ENCODE measurements at places on chromosomes 4 and X.

DNA sequence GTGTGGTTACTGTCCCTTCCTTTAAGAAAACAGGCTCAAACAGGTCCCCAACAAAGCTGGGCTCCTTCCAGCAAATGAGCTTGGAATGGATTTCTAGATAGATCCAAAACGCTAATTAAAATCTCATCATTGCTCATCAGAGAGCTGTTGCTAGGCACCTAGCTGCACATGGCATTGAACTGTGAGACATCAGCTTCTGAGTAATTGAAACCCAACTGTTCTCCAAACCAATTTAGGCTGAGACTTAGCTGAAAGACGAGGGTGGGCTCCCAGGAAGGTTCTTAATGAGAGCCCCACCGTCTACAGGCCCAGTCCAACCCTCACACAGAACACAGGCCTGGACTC is 59.1 kb downstream of the FAM184B start:
- DNase-seq, result no peak

GRCh38 chr4:185548587-185548986 is 13.3 kb upstream of the PDLIM3 start:
- DNase-seq, result no peak

- no peak for DNase-seq
These were observed 49.1 kb downstream of the STAG2 start for GRCh38 chrX:124010566-124010965.

DNA sequence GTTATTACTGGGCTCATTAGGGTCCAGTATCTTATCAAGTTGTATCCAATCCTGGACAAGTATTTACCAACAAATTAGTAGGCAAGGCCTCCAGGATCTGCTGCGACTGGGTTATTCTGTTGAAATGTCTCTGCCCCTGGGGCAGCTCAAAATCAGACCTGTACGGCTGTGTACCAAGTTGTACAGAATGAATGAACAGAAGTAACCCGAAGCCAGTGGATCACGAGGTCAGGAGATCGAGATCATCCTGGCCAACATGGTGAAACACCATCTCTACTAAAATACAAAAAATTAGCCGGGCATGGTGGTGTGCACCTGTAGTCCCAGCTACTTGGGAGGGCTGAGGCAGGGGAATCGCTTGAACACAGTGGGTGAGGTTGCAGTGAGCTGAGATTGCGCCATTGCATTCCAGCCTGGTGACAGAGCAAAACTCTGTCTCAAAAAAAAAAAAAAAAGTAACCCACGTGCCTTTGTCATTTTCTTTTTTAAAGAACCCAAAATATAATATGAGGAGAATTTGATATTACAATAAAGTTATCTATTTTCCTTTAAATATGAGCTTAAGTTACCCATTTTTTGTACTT is 127.3 kb downstream of the CBR4 start:
- no peak for DNase-seq

GRCh38 chrX:96685210-96686099 is 813 bp downstream of the DIAPH2 start:
- no peak for DNase-seq

GRCh38 chrX:41909068-41909467 is 14.3 kb downstream of the CASK start:
- DNase-seq, result no peak

- no peak for DNase-seq
These were observed 91.4 kb downstream of the RTL9 start for GRCh38 chrX:110450050-110450449.

GRCh38 chrX:9885150-9885549 is 82.0 kb upstream of the CLDN34 start:
- DNase-seq, result no peak

GRCh38 chr4:23993373-23993772 is 103.5 kb upstream of the PPARGC1A start:
- no peak for DNase-seq

DNA sequence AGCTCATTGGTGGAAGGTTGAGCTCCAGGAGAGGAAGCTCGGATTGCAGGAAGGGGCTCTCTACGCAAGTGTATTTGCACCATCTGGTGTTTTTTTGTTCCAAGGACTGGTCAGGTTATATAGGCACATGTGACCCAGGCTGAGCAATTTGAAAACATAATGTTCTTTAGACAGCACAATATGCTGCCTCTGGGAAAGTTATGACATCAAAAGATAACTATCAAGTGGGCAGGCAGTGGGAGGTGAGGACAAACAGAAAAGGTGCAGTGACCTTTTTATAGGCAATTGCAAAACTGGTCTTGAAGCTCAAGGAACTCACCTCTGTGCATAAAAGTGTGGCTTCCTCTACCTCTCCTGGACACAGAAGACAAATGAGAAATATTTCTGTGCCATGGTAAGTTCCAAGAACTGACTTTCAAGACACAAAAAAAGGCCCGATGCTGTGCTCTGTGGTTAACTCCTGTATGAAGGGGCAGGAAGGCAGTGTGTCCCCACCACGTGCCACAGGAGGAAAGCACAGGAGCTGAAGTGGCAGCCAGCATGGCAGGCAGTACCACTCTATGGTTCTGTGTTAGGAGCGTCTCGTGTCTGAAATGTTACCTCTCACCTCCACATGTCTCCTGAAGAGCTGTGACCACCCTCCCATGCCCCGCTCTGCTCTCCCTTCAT is 128.6 kb downstream of the SHROOM3 start:
- no peak for DNase-seq

DNA sequence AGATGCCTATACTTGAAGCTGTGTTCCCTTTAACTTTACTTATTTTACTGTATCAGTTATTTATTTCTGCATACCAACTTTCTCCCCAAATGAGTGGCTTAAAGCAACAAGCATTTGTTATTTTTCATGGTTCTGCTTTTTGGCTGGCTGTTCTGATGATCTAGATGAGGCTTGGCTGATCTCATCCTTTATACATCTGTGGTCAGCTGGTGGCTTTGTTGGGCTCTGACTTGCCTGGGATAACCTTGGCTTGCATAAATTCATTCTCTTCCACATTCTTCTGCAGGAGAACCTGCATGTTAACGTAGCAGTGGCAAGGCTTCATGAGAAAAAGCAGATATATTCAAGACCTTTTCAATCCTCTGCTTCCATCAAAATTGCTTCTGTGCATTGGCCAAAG is 1317.6 kb downstream of the ADGRL3 start:
- DNase-seq, result no peak

GRCh38 chr4:99991741-99992140 is 41.7 kb upstream of the H2AZ1 start:
- no peak for DNase-seq

DNA sequence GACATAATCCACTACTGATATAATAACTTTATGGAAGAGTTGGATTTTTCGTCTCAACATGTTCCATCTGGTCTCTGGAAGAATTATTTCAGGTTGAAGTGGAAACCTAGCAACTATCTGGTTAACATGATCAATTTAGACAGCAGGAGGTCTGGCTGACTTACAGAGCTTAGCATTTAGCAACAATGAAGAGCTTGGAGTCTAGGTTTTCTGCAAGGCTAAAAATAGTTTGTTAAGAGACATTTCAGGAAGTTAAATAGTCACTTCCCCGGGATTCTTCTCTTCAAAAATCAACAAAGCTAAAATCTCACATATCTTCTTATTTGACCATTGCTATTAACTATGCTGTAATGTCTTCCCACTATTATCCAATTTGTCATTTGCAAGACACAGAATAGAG is 418.6 kb upstream of the DIPK2B start:
- no peak for DNase-seq

- no peak for DNase-seq
These were observed 119.1 kb upstream of the OTUD4 start for GRCh38 chr4:145299380-145300076.

DNA sequence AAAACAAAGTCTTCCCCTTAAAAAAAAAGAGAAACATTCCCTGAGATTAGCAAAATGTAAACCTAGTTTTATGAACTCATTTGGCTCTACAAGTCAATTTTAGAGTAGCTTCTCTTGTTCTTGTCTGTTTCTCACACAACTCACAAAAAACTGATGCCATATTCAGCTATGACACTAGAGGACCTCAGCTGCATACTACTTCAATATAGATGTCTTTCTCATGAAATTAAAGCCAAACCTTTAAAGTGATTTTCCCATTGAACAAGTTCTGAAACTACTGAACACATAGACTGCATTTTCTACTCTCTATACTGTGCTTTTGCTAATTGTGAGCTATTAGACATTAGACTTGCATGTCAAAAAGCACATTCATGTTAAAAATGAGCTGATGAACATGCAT is 49.8 kb downstream of the TBCK start:
- DNase-seq, result no peak

GRCh38 chr4:4761128-4761982 is 98.1 kb upstream of the MSX1 start:
- no peak for DNase-seq

GRCh38 chr4:128009428-128009827 is 44.2 kb downstream of the ABHD18 start:
- no peak for DNase-seq

DNA sequence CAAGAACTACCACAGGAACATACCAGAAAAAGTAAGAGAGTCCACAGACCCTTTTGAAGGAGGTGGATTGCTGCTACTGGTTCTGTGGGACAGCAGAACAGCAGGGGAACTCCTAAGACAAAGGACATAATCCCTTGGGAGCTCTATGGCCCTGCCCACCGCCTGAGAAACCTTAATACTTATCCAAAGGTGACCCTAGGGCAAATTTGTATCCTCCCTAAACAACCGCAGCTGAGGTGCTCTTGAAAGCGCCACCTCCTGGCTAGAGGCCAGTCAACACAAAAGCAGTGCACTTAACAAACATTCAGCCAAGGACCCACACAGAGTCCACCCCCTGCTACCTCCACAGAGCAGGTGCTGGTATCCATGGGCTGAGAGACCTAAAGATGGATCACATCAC is 136.8 kb downstream of the ADAM29 start:
- no peak for DNase-seq

GRCh38 chrX:155632431-155633100 is 19.8 kb upstream of the TMLHE start:
- DNase-seq, result no peak

DNA sequence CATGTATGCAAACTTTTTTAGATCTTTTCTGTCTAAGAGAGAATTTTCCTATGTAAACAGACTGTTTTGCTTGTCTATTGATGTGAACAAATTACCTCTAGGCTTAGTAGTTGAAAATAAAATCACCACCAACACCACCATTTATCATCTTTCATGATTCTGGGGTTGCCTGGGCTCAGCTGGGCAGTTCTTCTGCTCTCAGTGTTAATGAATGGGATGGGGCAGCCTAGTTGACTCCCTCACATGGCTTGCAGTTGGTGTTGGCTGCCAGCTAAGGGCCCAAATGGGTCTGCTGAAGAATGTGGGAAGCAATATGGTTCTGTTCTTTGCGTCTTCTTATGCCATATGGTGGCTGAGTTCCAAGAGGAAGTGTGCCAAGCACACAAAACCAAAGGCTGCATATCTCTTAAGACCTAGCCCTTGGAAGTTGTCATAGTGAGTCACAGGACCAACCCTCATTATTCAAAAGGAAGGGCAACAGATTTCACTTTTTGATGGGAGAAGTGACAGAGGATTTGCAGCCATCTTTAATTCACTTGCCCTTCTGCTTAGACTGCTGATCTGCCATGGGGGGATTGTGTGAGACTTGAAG is 17.9 kb downstream of the REELD1 start:
- DNase-seq, result no peak

DNA sequence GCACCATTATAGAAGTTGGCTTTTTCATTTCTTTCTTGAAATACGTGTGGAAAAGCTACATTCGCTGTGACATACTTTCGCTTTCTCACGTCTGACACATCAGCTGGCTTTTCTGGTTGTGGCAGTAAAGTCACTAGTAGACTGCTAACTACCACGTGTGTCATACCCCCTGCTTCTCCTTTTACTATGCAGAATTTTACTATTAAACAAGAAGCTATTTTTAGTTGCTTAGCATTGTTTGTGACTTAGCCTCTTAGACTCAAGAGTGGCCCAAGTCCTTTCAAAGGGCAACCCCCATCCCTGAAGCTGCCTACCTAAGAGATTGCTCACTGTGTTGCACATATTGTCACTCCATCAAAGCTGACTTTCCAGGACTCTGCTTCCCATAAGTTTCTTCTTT is 2.1 kb upstream of the IL2 start:
- no peak for DNase-seq

DNA sequence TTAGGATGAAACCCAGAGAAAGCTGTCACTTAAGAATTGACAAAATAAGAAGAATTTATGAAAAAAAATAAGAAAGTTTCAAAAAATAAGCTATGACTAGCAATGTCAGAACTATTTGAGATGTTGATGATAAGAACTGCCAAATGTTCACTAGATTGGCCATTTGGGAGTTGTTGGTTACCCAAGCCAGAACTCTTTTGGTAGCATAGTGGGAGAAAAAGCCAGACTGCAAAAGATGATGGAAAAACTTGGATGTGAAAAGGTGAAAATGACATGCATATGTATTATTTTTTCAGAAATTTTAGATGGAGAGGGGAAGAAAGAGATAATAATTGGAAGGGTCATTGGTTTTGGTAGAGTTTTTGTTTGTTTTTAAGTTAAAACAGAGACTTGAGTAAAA is 397.2 kb upstream of the ATOH1 start:
- DNase-seq, result no peak

- DNase-seq, result no peak
These were observed 15.8 kb downstream of the DHRSX start for GRCh38 chrX:2484721-2485648.

DNA sequence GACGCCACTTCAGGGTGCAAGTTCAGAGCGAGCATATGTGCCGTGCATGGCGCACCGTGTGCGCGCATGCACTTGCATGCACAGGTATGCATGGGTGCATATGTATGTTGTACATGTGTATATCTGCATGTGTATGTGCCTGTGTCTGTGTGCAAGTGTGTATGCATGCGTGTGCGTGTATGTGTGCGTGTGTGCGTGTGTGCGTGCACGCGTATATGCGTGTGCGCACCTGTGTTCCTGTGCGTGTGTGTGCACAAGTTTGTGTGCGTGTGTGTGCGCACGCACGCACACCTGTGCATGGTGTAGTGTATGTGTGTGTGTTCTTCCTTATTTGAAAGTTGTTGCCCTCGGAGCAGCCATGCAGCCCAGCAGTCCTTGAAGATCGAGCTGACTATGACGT is 76.8 kb downstream of the GPR143 start:
- DNase-seq, result no peak

DNA sequence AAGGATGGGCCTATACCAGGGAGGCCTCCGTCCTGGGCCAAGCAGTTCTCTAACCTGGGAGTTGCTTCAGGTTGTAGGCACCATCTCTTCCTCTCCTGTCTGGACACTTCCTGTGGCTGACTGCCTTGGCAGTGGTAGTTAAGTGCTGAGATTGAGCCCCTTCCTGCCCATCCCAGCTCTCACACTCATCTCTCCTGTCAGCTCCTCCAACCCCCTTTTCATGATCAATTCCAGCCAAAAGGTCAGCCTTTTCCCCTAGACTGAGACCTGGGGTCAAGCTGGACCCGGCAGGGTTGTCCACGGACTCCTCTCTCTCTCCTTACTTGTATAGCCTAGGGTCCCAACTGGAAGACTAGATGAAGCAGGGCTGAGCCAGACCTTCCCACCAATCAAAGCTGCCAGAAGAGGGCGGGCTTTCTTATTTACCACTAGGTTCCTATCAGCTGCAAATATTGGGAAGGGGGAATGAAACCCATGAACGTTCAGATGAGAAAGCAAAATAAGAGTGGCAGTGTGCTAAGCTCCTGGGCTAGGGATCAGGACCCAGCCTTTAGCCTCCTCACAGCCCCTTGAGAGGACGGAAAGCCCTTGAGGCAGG is 34.5 kb downstream of the KDM5C start:
- no peak for DNase-seq

- DNase-seq, result no peak
These were observed 233.9 kb upstream of the CXXC4 start for GRCh38 chr4:104728380-104729122.
